ENCODE measurements at places on chromosomes 5 and 9. TPM values are rescaled to one million over a fixed set of nuclear protein-coding genes. Genes with fewer than 3 reads are reported as not detected.

DNA sequence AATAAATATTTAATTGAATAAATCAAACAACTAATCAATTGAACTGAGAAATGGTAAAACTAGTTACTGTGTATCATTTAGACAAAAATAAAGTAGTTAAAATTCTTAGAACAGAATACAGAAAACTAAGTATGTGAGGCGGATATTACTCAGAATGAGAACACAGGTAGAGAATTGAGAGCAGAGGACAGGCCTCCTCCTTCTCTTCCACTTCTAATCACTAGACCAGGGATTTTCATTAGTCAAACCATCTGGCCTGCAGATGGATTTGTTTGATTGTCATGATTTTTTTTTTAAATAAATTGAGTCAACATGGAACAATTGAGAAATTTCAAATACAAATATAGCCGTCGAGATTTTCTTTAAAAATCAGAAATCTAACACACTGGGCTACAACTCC is 198.6 kb upstream of the HMHB1 start:
- DNase-seq: no peak
- peaks cover 20% of the 10 kb centered on the region for H3K27me3 ChIP-seq
- H3K36me3 ChIP-seq: peaks cover 6% of the 10 kb centered on the region
- no peaks in the 10 kb centered on the region for H3K4me1 ChIP-seq
- H3K27ac ChIP-seq: no peak overlapping the region
- no peak overlapping the region for H3K4me3 ChIP-seq

- DNase-seq: no peak
- peaks cover 66% of the 10 kb centered on the region for H3K27me3 ChIP-seq
- no peak overlapping the region for H3K27ac ChIP-seq
- H3K4me1 ChIP-seq: peaks cover 10% of the 10 kb centered on the region
- H3K4me3 ChIP-seq: no peak overlapping the region
- no peaks in the 10 kb centered on the region for H3K36me3 ChIP-seq
Measured at GRCh38 chr5:140038373-140038957, 4.6 kb downstream of the NRG2 start.

DNA sequence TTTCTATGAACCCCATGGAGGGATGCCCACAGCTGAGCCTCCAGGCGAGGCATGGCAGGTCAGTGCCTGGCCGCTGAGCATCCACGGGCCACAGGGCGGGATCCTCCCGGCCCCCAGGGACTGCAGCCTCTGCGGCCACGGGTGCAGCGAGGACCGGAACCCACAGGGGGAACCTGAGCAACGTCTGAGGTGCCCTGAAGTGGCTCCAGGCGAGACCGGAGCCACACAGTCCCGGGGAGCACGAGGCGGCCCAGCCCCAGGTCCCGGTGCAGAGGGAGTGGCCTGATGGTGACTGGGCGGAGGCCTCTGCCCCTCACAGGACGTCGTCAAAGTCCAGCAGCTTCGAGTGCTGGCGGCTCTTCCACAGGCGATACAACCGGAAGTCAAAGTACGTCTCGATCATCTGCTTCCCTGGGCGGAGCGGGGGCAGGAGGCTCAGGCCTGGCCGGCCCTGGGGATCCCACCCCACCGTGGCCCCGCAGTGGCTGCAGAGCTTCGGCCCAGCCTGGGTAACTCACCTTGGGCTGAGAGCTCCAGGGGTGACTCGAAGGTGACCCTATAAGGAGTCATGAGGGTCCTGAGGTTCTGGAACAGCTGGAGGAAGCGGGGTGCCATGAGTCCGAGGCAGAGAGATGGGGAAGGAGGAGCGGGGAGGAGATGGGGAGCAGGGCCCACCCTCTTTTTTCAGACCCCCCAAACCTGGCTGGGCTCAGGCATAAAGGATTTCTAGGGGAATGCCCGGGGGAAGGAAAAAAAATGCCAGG is 8.1 kb upstream of the ENTPD8 start:
- DNase-seq: no peak
- H3K4me3 ChIP-seq: no peak overlapping the region
- peak overlapping the region; percentile 57 for H3K27ac ChIP-seq
- H3K4me1 ChIP-seq: peaks cover 37% of the 10 kb centered on the region
- H3K36me3 ChIP-seq: peaks cover 31% of the 10 kb centered on the region

The LHX2 gene
- total RNA-seq: not detected

GRCh38 chr5:757346-757930 is 27.1 kb downstream of the ZDHHC11B start:
- H3K4me3 ChIP-seq: no peak overlapping the region
- no peak overlapping the region for H3K27ac ChIP-seq
- H3K4me1 ChIP-seq: peaks cover 5% of the 10 kb centered on the region
- no peaks in the 10 kb centered on the region for H3K27me3 ChIP-seq

DNA sequence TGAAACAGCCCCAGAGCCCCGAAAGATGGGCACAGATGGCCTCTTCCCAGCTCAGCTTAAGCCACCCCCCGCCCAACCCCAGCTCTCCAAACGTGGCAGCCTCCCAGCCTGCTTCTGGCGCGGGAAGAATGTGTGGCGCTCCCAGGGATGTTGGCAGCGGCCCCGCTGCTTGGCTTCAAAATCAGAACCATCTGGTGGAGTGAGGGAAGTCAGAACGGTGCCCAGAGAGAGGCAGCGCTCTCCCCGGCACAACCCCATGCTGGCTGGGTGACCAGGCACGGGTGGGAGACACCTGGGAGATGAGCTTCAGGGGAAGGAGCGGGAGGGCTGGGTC is 72.7 kb upstream of the ORM1 start:
- H3K36me3 ChIP-seq: no peaks in the 10 kb centered on the region
- H3K4me1 ChIP-seq: no peaks in the 10 kb centered on the region
- H3K4me3 ChIP-seq: no peak overlapping the region
- DNase-seq: no peak
- H3K27ac ChIP-seq: no peak overlapping the region

The ATP6V1G1 gene
- total RNA-seq: 82.0 TPM

GRCh38 chr5:61974680-61975079 is 331.3 kb upstream of the KIF2A start:
- H3K4me1 ChIP-seq: no peaks in the 10 kb centered on the region
- no peaks in the 10 kb centered on the region for H3K27me3 ChIP-seq
- no peaks in the 10 kb centered on the region for H3K36me3 ChIP-seq
- H3K4me3 ChIP-seq: no peak overlapping the region
- no peak overlapping the region for H3K27ac ChIP-seq
- no peak for DNase-seq

All from activated CD8-positive, alpha-beta T cell treated with anti-CD3 and anti-CD28 coated beads, Interleukin-2, amount 10 ng/mL, durations not matched to agents 7 days and 5 days (primary cell).